ENCODE measurements at places on chromosomes 5 and 9. TPM values are rescaled to one million over a fixed set of nuclear protein-coding genes. Genes with fewer than 3 reads are reported as not detected.

- H3K27me3 ChIP-seq, result peaks cover 15% of the 10 kb centered on the region
- no peak overlapping the region for H3K4me3 ChIP-seq
- H3K4me1 ChIP-seq, result no peaks in the 10 kb centered on the region
- no peaks in the 10 kb centered on the region for H3K36me3 ChIP-seq
Measured at GRCh38 chr5:588406-588995, 23.6 kb upstream of the CEP72 start.

DNA sequence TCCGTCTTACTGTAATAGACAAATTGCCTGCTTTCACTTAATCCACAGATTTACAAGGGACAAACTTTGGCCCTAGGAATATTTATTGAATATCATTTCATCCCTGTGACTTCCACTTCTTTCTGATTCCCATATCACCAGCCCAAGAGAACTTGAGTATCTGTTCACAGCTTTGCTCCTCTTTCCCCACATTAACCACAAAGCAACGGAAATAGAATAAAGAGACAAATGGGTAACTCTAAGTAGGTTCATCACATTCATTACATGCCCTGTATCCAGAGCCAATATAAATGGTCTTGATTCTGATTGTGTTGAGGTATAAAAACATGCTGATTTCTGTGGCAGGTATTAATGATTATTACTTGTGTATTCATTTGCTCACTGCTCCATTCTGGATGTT lies 41.9 kb downstream of the TMEM252 start:
- H3K4me1 ChIP-seq, result no peaks in the 10 kb centered on the region
- H3K36me3 ChIP-seq, result no peaks in the 10 kb centered on the region

GRCh38 chr9:137866226-137867141 lies 11.1 kb upstream of the CACNA1B start:
- no peak overlapping the region for H3K4me3 ChIP-seq
- no peak for DNase-seq
- H3K27me3 ChIP-seq, result no peaks in the 10 kb centered on the region
- H3K27ac ChIP-seq, result no peak overlapping the region
- H3K36me3 ChIP-seq, result no peaks in the 10 kb centered on the region

Gene KLF4
- total RNA-seq, result 3.7 TPM

- H3K27ac ChIP-seq, result peak overlapping the region; percentile 70
- H3K4me1 ChIP-seq, result peaks cover 79% of the 10 kb centered on the region
- no peaks in the 10 kb centered on the region for H3K27me3 ChIP-seq
- DNase-seq, result peak; percentile 53
- no peaks in the 10 kb centered on the region for H3K36me3 ChIP-seq
Measured at GRCh38 chr5:132467287-132467984, 23.1 kb downstream of the IRF1 start.

GRCh38 chr5:167870055-167870454 lies 421.4 kb upstream of the WWC1 start:
- H3K4me3 ChIP-seq, result no peak overlapping the region
- DNase-seq, result no peak
- no peaks in the 10 kb centered on the region for H3K36me3 ChIP-seq
- no peaks in the 10 kb centered on the region for H3K4me1 ChIP-seq
- no peaks in the 10 kb centered on the region for H3K27me3 ChIP-seq
- no peak overlapping the region for H3K27ac ChIP-seq

DNA sequence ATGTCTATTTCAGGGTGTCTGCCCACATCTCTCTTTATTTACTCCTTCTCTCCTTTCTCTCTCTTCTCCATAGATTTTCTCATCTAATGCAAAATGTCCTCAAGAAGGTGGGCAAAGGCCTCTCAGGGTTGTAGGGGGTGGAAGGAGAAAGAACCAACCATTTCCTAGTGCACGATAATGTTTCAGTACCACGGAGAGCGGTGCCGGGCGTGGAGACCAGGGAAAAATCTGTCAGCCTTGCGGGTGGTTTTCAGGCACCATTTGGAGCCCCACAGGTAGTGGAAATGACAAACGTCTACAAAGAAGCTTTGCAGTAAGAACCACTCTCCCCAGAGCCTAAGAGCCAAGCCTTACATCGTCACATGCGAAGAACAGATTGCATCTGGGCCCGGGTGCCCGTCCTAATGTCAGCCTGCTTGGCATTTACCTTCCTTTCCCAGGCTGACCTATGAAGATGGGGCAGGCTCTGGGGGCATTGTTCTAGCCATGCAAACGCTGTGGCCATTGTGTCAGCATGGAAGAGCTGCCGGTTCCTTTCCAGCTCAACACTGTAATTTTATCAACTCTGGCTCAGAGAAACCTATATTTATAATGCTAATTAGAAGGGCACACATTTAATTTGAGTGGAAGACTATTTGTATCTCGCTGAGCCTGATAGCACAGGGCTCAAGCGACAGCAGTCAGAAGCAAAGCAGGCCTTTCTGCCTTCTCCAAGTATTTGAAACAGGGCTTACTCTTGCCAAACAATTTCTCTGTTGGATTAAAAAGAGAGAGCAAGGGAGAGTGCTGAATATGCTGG lies 430.1 kb upstream of the WWC1 start:
- no peaks in the 10 kb centered on the region for H3K4me1 ChIP-seq
- H3K27me3 ChIP-seq, result no peaks in the 10 kb centered on the region
- H3K36me3 ChIP-seq, result no peaks in the 10 kb centered on the region
- no peak overlapping the region for H3K4me3 ChIP-seq
- no peak overlapping the region for H3K27ac ChIP-seq

Gene SLC45A2
- total RNA-seq, result not detected

Data from B cell (primary cell).